ENCODE measurements at places on chromosomes 6 and 20.
A peak's percentile ranks its signal among the peaks of the same experiment; 100 is the strongest.

DNA sequence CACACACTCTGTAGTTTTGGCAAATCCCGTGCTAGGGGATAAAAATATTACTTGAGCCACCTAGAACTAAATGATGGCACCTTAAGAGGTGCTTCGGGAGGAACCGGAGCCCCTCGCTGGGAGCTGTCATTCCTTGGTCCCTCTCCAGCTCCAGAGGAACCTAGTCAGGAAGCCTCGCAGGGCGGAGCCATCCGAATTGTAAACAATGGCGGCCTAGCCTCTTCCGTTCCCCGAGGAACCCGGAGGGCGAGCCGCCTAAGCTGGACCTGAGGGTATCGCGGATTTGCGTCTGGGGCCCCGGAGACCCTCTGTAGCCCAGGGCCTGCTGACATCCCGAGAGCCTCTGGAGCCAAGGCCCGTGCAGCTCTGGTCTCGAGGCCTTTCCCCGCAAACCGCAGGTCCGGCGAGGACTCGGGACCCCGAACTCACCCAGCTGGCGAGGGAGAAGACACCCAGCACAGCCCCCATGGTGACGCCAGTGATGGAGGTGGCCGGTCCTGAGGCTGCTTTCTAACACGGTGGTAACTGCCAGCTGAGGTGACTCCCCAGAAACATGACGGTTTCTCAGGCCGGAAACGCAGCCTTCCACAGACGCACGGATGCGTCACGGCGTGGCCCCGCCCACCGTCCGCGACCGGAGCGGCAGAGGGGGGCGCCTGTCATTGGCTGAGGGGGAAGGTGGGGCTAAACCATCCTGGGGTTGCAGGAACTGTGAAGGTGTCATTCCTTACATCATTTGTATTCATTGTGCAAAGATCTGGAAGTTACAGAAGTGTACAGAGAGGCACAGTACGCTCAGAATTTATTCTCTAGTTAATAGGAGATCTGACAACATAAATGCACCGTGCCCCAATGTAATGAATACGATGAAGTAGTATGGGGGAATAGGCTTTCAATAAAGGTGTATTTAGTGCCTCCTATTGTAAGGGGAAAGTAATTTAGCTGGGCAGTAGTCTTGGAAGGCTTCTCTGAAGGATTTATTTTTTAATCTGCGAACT is at the start of gene SERINC3:
Gene SERINC3 (minus strand): TSS at position 587 of the 998 bp plus-strand sequence. CDS start 119 bp downstream, at position 468.
- DNase-seq: peak; percentile 94

DNA sequence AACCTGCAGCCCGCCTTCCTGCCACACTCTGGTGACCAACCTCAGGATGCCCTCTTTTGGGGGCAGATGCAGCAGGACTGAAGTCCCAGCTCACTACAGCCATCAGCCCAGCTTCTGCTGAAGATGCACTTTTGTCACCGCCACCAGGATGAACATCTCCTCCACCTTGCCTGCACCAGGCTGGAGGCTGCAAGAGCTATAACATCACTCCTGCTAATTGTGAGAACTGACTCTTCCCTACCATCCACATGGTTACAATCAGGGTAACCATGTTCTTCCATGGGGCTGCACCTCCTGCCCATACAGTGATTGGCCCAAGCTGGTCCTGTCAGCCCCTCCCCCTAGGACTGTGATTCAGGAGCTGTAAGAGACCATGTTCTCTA is 2.0 kb upstream of the ACTL10 start:
- no peak for DNase-seq

DNA sequence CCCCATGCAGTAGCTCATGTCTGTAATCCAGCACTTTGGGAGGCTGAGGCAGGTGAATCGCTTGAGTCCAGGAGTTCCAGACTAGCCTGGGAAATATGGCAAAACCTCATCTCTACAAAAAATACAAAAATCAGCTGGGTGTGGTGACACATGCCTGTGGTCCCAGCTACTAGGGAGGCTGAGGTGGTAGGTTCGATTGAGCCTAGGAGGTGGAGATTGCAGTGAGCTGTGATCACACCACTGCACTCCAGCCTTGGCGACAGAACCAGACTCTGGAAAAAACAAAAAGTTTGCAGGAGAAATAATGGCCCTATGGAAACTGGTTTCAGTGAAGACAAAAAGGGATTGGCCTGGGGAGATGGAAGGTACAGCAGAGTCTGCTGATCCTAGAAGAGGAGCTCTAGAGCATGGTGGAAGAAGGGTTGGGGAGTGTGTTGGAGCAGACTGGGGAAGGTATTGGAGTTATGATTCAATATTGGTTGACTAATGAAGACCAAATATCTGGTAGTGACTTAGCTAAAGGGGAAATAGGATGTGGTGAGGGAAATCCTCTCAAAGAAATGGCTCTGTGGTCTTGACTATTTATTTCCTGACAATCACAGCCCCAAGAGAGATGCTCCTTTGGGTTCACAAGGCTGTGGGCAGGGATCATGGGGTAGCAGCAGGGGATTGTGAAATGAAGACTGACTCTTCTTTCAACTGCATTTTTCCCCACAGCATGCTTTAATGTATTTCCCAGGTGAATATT is 281.9 kb downstream of the UTRN start:
- DNase-seq: no peak

DNA sequence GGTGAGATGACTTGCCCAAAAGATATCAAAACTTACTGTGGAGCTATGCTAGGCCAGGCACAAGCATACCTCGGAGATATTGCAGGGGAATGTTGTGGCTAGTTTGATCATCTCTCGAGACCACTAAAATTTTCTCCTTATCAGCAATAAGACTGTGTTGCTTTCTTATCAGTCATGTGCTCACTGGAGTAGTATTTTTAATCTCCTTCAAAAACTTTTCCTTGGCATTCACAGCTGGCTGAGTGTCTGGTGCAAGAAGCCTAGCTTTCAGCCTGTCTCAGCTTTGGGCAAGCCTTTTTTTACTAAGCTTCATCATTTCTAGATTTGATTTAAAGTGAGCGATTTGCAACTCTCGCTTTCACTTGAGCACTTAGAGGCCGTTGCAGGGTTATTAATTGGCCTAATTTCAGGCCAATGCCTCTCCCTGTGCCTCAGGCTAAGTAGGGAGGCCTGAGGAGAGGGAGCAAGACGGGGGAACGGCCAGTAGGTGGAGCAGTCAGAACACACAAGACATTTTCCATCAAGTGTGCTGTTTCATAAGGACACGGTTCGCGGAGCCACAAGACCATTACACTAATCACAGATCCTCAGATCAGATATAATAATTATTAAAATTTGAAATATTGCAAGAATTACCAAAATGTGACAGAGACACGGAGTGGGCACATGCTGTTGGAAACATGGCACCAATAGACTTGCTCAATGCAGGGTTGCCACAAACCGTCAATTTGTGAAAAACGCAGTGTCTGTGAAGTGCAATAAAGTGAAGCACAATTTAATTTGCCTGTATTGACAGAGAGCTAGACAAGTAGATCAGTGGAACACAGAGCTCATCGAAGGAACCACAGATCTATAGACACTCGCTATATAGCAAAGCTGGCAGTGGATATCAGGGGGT is 106.8 kb upstream of the SIRPG start:
- peak; percentile 64 for DNase-seq

GRCh38 chr6:36800223-36801076 is 38.8 kb downstream of the CPNE5 start:
- DNase-seq: no peak

DNA sequence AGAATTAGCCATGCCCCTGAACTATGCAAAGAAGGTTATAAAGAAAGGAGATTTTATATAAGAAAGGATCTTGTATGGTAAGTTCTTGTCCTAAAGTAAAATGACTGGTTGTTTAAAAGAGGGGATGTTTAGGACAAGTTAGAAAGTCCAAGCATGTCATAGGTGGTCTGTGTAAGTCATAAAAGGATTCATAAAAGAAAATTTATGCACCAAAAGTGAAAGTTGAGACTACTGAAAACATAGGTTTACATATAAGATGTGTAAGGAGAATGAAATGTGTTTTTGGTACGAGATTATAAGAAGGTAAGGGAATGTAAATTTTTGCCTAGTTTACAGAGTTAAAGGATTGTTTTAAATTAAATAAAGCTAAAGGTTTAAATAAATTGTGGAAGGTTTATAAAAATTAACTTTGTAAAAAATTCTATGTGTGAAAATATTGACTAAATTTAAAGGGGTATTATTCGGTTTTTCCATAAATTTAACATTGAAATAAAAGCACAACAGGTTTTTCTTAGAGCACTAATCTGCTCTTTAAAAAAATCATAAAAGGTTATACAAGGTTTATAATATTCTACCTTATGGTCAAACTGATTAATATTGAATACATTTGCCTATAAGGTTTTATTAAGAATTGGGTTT is 93.6 kb upstream of the UST start:
- DNase-seq: no peak

GRCh38 chr6:20969551-20969950 is 435.3 kb downstream of the CDKAL1 start:
- DNase-seq: no peak

DNA sequence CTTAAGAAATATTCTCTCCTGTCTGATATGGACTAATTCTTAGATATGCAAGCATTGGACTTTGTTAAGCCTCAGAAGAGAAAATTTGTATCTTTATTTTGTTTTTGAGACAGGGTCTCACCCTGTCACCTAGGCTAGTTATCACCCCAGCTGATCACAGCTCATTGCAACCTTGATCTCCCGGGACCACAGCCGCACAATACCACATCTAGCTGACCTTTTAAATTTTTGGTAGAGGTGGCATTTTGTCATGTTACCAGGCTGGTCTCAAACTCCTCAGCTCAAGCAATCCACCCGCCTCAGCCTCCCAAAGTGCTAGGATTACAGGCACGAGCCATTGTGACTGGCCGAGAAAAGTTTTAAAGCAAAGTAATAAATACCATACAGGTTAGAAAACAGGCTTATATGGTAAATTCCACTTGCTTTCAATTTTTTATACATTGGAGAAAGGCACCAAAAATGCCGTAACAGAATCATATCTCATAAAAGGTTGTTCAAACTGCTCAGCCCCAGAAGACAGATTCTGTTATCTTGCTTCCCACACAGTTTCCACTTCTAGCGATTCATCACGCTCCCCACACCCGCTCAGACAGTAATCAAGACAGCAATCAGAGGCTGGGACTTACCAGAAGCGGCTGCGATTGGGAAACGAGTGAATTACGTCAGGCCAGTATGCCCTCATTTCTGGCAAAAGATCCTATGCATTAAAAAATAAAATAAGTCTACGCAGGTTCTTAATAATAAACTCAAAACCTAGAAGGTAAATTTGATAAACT is 13.8 kb downstream of the RNASET2 start:
- DNase-seq: no peak

DNA sequence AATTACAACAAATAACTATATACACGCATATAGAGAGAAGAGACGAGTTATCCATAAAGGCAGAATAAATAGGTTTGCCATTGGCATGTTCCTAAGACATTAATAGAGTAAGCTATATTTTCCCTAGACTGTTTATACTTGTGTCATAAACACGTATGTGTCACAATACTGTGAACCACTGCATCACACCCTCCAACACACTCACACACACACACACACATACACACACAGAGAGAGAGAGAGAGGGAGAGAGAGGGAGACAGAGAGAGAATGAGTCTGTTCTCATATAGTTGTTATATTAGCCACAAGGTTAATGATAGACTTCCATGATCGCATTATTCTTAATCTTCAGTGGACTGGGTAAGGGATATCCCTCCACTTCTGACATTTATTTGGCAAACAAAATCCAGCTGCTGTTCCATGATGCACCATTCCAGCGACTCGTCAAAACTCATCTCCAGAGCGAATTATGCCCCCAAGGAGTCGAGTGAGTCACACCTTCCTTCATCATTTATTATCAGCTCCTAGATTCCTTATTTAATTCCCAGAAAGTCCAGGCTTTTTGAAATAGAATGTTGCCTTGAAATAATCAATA is 82.8 kb upstream of the HIVEP1 start:
- no peak for DNase-seq

- DNase-seq: no peak
These were observed 26.5 kb downstream of the PANK2 start for GRCh38 chr20:3915691-3916090.

- no peak for DNase-seq
These were observed 520.8 kb downstream of the EPM2A start for GRCh38 chr6:145214570-145214969.

DNA sequence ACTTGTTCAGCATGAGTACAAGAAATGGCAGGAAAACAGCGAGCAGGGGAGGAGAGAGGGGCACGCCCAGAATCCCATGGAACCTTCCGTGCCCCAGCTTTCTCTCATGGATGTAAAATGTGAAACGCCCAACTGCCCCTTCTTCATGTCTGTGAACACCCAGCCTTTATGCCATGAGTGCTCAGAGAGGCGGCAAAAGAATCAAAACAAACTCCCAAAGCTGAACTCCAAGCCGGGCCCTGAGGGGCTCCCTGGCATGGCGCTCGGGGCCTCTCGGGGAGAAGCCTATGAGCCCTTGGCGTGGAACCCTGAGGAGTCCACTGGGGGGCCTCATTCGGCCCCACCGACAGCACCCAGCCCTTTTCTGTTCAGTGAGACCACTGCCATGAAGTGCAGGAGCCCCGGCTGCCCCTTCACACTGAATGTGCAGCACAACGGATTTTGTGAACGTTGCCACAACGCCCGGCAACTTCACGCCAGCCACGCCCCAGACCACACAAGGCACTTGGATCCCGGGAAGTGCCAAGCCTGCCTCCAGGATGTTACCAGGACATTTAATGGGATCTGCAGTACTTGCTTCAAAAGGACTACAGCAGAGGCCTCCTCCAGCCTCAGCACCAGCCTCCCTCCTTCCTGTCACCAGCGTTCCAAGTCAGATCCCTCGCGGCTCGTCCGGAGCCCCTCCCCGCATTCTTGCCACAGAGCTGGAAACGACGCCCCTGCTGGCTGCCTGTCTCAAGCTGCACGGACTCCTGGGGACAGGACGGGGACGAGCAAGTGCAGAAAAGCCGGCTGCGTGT is 11.6 kb downstream of the TNFAIP3 start:
- no peak for DNase-seq

- no peak for DNase-seq
These were observed 35.6 kb downstream of the GNAS start for GRCh38 chr20:58888103-58888502.

GRCh38 chr20:61521687-61522420 is 269.8 kb downstream of the CDH4 start:
- no peak for DNase-seq

- no peak for DNase-seq
These were observed 108.6 kb downstream of the BANF2 start for GRCh38 chr20:17808357-17808756.

Data from stimulated activated CD4-positive, alpha-beta T cell treated with anti-CD3 and anti-CD28 coated beads, TNF-alpha, amount 100 ng/mL, for 24 hours (primary cell).